Neural crest cell (in vitro differentiated cells): ENCODE measurements at places on chromosomes 11 and 22.

DNA sequence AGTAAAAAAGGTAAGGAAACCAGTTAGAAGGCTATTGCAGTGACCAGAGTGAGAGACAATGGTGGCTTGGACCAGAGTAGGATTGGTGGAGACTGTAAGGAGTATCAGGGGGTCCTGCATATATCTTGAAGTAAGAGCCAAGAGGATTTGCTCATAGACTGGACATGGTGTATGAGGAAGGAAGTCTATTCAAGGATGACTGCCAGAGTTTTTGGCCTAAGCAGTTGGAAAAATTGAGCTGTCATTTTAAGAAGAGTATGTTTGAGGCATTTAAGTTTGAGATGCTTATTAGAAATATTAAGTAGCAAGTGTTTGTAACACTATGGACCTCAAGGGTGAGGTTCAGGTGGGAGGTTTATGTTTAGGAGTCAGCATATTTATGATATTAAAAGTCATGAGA is 596.6 kb downstream of the METTL15 start:
- no peaks in the 10 kb centered on the region for H3K36me3 ChIP-seq
- H3K4me3 ChIP-seq: no peak overlapping the region
- no peak for DNase-seq
- no peak overlapping the region for H3K27ac ChIP-seq

- no peaks in the 10 kb centered on the region for H3K36me3 ChIP-seq
- no peak overlapping the region for H3K27ac ChIP-seq
- peaks cover 18% of the 10 kb centered on the region for H3K4me1 ChIP-seq
- DNase-seq: no peak
- H3K4me3 ChIP-seq: no peak overlapping the region
- peaks cover 15% of the 10 kb centered on the region for H3K27me3 ChIP-seq
These were observed 95.9 kb downstream of the FBXO7 start for GRCh38 chr22:32570501-32570900.

DNA sequence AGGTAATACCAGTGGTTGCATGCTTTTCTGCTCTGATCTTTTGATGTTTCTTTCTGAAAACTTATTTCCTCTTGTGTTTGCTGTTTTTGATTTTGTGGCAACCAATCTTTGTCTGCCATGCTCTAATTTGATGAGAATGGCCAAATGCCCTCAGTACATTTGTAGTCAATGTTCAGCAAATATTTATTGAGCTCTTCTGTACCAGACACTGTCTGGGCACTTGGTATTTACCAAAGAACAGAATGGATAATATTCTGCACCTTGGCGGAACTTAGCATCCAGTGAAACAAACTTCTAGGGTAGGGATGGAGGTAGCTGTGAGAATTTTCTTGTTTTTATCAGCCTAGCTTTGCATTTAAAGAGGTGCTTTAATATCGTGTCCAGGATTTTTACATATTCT is 19.6 kb downstream of the PPP6R3 start:
- DNase-seq: no peak
- H3K27ac ChIP-seq: no peak overlapping the region
- H3K36me3 ChIP-seq: peaks cover 36% of the 10 kb centered on the region
- H3K4me3 ChIP-seq: no peak overlapping the region
- H3K27me3 ChIP-seq: no peaks in the 10 kb centered on the region

DNA sequence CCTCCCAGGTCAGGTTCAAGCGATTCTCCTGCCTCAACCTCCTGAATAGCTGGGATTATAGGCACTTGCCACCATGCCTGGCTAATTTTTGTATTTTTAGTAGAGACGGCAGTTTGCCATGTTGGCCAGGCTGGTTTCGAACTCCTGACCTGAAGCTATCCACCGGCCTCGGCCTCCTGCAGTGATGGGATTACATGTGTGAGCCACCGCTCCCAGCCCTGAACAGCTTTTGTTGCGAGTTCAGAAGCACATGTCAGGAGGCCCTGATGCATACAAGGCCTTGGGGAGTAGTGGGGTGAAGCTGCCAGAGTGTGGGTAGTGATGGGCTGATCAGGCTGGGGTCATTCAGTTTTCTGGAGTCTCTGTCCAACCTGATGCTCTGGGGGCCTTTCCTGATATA is 117.0 kb upstream of the C11orf87 start:
- H3K4me1 ChIP-seq: no peaks in the 10 kb centered on the region
- DNase-seq: no peak
- no peak overlapping the region for H3K4me3 ChIP-seq
- H3K27me3 ChIP-seq: no peaks in the 10 kb centered on the region

DNA sequence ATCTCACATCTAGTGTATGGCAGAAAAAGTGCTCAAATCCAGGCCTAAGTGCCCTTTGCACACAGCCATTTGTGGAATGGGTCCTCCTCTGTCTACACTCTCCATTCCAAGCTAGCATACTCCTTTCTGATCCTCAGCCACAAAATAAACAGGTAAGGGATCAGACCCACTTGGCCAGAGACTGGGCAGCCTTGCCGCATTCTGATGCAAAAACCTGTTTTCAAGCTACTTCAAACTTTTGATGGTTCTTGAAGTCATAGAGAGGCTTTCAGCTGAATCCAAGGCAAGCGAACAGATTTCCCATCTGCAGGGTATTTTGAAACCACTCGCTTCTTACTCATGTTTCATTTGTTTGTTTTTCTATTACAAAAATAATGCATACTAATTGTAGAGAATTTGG is 136.6 kb upstream of the NAV2 start:
- no peaks in the 10 kb centered on the region for H3K36me3 ChIP-seq
- H3K27me3 ChIP-seq: no peaks in the 10 kb centered on the region
- H3K4me3 ChIP-seq: no peak overlapping the region
- H3K4me1 ChIP-seq: peaks cover 13% of the 10 kb centered on the region

DNA sequence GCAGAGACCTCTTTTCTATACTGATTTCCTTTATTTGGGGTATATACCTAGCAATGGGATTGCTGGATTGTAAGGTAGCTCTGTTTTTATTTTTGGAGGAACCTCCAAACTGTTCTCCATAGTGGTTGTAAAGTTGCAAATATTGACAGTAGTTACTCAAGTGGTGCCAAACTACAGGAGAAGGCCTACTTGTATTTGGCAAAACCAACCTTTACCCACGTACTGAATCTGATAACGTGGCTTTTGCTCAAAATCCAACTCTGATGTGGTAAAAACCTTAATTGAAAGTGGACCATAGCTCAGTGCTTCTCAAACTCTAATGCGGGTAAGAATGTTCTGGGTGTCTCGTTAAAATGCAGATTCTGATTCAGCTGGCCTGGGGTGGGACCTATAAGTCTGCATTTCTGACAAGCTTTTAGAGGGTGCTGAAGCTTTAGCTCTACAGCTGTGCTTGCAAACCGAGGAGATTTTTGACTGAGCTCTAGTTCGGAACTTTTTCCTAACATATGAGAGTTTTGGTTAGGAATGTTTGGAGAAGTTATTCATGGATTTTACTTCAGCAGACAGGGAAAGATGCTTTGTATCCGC is 69.8 kb downstream of the PACS1 start:
- peaks cover 3% of the 10 kb centered on the region for H3K36me3 ChIP-seq
- DNase-seq: no peak
- H3K27ac ChIP-seq: no peak overlapping the region
- no peaks in the 10 kb centered on the region for H3K27me3 ChIP-seq
- no peaks in the 10 kb centered on the region for H3K4me1 ChIP-seq

DNA sequence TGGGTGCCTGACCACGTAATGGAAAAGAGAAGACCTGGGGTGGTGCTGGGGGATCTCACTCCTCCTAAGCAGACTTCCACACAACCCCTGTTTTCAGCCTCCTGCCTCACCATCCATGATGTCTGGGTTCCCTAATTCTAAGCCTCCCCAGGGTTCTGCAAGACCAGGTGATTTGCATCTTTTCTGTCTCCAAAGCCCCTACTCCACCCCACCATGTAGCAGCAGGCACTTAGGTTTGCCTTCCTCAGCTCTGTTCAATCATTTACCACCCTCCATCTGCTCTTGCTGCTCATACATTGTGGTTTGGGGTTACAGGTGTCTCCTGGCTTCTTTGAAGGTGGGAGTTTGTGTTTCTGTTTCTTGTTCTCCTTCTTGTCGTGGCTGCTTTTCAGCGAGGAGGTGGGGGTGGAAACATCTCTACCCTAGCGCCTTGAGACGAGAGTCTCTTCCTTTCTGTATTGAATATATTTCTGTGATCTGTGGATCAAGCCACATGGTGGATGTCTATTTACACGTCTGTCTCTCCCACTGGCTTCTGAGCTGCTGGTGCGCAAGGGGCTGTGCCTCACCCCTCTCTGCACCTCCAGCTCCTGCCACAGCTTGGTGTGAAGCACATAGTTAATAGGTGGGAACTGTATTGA is 6.6 kb upstream of the SSTR3 start:
- H3K36me3 ChIP-seq: no peaks in the 10 kb centered on the region
- H3K4me1 ChIP-seq: no peaks in the 10 kb centered on the region
- H3K27me3 ChIP-seq: peaks cover 9% of the 10 kb centered on the region

- H3K27me3 ChIP-seq: no peaks in the 10 kb centered on the region
- no peak overlapping the region for H3K27ac ChIP-seq
- no peak overlapping the region for H3K4me3 ChIP-seq
- H3K4me1 ChIP-seq: peaks cover 3% of the 10 kb centered on the region
These were observed 16.7 kb downstream of the TAB1 start for GRCh38 chr22:39416319-39416718.

- no peaks in the 10 kb centered on the region for H3K27me3 ChIP-seq
- no peaks in the 10 kb centered on the region for H3K36me3 ChIP-seq
- peaks cover 23% of the 10 kb centered on the region for H3K4me1 ChIP-seq
- no peak for DNase-seq
- H3K27ac ChIP-seq: no peak overlapping the region
- H3K4me3 ChIP-seq: no peak overlapping the region
These were observed 39.6 kb downstream of the UBASH3B start for GRCh38 chr11:122695076-122695615.

DNA sequence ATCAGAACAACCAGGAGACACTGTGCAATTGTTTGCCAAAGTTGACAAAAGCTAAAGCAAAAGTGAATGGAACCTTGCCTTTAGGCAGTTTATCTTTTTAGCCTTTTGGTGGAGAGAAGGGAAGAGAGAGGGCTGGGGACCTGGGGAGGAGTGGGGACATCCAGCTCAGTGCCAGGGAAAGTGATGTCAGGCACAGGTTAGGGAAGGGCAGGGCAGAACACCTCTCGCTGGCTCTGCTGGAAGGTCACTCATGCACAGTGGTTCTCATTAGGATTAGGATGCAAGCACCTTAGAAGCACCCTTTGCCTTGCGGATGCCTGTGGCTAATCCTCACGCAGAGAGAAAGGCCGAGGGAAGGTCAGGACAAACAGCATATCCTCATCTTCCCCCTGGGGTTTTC is 14.3 kb upstream of the LINC01488 start:
- peaks cover 41% of the 10 kb centered on the region for H3K4me1 ChIP-seq
- no peak for DNase-seq
- H3K27ac ChIP-seq: peak overlapping the region; percentile 22
- H3K4me3 ChIP-seq: no peak overlapping the region

DNA sequence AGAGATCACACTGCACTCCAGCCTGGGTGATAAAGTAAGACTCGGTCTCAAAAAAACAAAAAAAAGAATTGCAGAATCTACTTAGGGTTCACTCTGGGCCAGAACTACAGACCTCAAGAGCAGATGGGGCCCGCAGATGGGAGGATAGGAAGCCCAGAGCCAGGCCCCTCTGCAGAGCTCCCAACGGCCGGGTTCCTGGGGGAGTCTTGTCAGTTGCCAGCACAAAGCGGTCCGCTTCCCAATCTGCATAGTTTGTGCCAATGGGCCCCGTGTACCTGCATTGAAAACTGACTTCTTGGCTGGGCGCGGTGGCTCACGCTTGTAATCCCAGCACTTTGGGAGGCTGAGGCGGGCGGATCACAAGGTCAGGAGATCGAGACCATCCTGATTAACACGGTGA is 1.7 kb upstream of the CHID1 start:
- no peaks in the 10 kb centered on the region for H3K36me3 ChIP-seq
- no peak for DNase-seq
- no peak overlapping the region for H3K27ac ChIP-seq

DNA sequence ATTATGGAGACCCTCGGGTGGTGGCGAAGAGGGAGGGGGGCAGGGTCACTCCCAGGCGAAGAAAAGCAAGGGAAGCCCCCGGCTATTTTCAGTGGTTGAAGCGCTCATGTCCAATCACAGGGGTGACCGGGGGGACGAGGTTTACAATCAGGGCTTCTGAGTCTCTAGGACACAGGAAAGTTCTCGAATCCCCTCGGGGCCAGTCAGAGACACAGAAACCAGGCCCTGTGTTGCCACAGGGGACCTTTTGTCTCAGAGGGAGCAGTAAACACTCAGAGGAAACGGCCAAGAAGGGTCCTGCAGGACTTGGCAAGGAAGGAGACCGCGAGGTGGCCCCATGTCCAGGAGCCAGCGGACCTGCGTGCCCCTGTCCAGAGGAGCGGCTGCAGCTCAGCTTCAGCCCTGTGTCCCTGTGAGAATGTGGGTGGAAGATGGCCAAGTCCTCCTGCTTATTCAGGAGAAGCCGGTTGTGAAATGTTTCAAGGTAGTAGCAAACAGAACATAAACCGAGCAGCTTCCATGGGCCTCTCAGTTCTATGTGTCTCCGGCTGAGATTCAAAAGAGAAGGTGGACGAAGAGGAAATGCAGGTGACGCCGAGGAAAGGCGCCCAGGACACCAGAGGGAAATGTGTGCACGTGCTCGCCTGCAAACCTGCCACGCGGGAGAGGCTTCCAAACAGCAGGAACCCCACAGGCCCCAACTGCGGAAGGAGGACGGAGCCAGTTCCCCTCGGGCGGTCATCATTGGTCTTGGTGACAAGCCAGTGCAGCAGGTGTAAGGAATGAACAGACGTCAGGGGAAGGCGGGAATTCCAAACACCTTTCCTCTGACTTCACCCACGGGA is 357.6 kb downstream of the BRD1 start:
- no peaks in the 10 kb centered on the region for H3K36me3 ChIP-seq
- H3K27ac ChIP-seq: no peak overlapping the region
- H3K4me1 ChIP-seq: peaks cover 20% of the 10 kb centered on the region
- DNase-seq: no peak

DNA sequence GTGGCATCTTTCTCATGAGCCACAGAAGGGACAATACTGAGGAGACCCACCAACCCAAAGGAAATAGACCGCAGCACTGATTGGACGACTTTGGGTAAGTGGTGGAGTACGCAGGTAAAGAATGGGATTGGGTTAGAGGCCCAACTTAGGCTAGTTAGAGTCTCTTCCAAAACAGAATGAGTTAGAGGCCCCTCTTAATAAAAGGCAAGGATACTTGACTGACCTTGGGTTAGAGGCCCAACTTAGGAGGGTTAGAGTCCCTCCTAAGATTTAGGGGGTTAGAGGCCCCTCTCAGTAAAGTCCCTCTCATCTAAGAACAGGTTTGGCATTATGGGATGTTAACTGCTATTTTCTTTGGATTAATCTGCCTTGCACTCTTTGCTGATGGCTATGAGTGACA is 24.6 kb downstream of the CCKBR start:
- no peaks in the 10 kb centered on the region for H3K36me3 ChIP-seq
- H3K4me3 ChIP-seq: no peak overlapping the region
- peaks cover 10% of the 10 kb centered on the region for H3K4me1 ChIP-seq
- H3K27me3 ChIP-seq: peaks cover 16% of the 10 kb centered on the region

GRCh38 chr11:1034456-1035295 is 1.8 kb downstream of the MUC6 start:
- H3K4me3 ChIP-seq: no peak overlapping the region
- no peaks in the 10 kb centered on the region for H3K36me3 ChIP-seq
- no peak overlapping the region for H3K27ac ChIP-seq
- no peaks in the 10 kb centered on the region for H3K27me3 ChIP-seq
- no peak for DNase-seq

GRCh38 chr22:41368543-41369423 is 13.0 kb upstream of the TEF start:
- no peak overlapping the region for H3K27ac ChIP-seq
- H3K4me1 ChIP-seq: no peaks in the 10 kb centered on the region

GRCh38 chr11:41897991-41898390 is 438.5 kb upstream of the LRRC4C start:
- H3K4me1 ChIP-seq: no peaks in the 10 kb centered on the region
- H3K4me3 ChIP-seq: no peak overlapping the region
- no peaks in the 10 kb centered on the region for H3K27me3 ChIP-seq
- H3K36me3 ChIP-seq: no peaks in the 10 kb centered on the region
- no peak overlapping the region for H3K27ac ChIP-seq
